Inflammatory macrophage (primary cell): ENCODE measurements at places on chromosomes 12 and 14.

DNA sequence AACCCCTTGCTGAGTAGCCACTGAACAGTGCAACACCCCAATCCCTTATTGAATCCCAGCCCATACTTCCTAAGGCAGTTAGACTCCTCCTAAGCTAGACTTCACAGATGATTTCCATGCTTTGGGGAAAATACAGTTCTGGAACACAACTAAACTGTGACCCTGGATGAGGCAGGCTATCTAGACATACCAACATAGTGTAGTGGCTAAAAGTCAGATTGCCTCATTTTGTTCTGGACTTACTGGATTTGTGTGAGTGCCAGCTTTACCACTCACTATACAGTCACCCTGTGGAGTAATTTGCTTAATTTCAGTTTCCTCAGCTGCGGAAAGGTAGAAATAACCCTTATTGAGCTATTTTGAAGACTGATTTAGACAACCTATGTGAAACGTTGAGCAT is 203.1 kb downstream of the ASCL1 start:
- DNase-seq, result no peak

DNA sequence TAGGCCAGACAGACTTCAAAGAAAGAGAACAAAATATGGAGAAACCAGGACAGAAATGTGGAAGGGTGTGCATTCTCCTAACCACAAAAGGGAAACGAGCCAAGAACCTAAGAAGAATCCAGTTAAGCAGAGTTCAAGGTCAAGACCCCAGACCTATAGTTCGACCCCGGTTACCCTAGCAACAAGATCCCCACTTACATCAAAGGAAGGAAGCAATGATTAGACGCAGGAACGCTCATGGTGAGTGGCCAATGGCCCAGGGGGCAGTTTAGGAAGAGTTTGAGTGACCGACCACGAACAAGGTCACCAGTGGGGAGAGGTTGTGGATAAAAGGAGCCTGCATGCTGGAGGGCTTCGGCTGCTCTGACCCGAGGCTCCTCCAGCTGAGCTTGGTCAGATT is 36.2 kb downstream of the OAS2 start:
- no peak for DNase-seq

- peak; percentile 37 for DNase-seq
Measured at GRCh38 chr12:108129017-108129812, at the start of gene WSCD2. TSS of gene WSCD2 (plus strand) at chr12:108129288. CDS start at chr12:108195833, 66,545 bp downstream.

DNA sequence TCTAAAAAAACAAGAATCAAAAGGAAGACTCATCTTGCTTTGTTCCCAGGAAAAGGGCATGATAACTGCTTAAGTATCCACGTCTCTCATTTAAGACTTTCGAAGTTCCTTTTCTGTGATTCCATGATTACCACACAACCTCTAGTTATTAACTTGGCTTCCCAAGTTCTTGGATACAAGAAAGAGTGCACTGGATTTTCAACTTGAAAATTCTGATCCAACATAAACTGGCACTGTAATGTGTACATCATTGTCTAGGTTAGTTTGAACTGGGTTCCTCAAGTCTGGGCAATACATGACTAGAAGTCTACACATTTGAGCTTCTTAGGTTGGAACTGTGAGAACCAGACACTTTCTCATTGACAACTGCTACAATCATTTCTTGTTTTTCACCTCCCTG is 1.6 kb downstream of the KLHL28 start:
- DNase-seq, result no peak

DNA sequence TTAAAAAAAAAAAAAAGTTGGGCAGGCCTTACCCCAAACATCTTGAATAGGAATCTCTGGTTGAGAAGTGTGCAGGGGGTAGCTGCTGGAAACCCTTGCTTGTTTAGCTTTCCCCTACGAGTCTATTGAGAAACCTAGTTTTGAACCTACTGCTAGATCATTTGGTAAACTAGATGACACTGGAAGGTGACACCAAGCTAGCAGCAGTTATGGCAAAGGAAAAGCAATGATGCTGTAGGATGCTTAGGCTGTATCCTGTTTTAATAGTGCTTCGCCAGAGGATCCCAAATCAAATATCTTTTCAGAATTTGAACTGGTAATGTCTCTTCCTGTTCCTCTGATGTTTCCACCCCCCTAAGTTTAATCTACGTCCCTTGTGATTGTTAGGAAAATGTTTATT is 5.5 kb upstream of the PCED1B start:
- no peak for DNase-seq

DNA sequence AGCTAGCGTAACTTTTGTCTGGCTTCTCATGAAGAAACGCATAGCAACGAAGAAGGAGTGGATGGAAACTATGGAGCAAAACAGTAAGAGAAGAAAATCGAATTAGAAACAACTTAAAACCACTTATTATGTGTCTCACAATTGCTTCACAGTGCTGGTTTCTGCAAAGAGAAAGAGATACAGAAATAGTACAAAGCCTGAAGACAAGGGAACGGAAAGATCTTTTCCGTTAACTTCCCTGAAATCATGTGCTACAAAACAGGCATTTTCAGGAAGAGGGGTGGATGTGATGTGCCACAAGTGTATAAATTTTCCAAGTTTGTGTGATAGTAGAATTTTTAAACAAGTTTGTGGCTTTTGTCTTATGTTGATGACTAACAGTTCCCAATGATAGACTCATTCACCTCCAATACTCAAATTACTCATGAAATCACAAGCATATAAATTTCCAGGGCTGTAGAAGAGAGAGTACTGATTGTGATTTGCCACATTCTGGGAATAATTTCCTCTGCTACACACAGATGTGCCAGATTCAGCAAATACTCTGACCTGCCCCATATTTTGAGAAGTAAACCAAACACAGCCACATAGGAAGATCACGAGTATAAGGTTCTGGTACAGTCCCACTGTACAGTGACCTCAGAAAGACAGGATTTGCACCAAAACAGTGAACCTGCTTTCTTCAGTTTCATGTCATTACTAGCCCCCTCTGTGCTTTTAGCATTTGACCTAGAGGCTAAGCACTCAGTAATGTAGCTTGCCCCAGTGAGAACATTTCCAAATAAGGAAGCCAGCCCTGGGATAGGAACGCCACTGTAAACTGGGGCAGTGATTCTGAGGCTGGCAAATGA is 41.4 kb upstream of the PPFIA2 start:
- no peak for DNase-seq

GRCh38 chr12:12925388-12925787 is 26.6 kb downstream of the GPRC5D start:
- DNase-seq, result no peak

DNA sequence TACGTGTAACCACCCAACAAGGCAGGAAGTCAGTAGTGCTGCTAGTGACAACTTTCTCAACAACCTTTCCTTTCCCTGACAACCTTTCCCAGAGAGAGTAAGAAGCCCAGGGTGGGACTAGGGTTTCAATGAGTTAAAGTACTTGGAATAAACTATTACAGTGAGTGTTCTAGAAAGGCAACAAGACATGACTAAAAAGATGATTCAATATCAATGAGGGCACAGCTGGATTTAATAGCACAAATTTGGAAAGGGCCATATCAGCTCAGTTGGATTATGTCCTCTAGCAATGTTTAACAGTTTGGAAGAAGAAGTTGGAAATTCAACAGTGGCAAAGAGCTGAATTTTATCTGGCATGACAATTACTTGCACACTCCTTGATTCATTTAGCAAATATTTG is 90.4 kb upstream of the GRIN2B start:
- DNase-seq, result no peak

GRCh38 chr14:80206351-80207080 is 4.8 kb downstream of the DIO2 start:
- no peak for DNase-seq

GRCh38 chr14:57749267-57749666 is 116.6 kb downstream of the SLC35F4 start:
- no peak for DNase-seq

- no peak for DNase-seq
Measured at GRCh38 chr14:54766276-54767138, 136.1 kb downstream of the GCH1 start.

- DNase-seq, result no peak
Measured at GRCh38 chr14:70130482-70130881, 58.3 kb downstream of the SLC8A3 start.

GRCh38 chr14:54475187-54475899 is 13.4 kb downstream of the GMFB start:
- DNase-seq, result no peak

GRCh38 chr12:112330706-112331105 is 51.5 kb downstream of the HECTD4 start:
- no peak for DNase-seq

- DNase-seq, result no peak
Measured at GRCh38 chr14:23646648-23647549, 10.7 kb downstream of the DHRS2 start.

DNA sequence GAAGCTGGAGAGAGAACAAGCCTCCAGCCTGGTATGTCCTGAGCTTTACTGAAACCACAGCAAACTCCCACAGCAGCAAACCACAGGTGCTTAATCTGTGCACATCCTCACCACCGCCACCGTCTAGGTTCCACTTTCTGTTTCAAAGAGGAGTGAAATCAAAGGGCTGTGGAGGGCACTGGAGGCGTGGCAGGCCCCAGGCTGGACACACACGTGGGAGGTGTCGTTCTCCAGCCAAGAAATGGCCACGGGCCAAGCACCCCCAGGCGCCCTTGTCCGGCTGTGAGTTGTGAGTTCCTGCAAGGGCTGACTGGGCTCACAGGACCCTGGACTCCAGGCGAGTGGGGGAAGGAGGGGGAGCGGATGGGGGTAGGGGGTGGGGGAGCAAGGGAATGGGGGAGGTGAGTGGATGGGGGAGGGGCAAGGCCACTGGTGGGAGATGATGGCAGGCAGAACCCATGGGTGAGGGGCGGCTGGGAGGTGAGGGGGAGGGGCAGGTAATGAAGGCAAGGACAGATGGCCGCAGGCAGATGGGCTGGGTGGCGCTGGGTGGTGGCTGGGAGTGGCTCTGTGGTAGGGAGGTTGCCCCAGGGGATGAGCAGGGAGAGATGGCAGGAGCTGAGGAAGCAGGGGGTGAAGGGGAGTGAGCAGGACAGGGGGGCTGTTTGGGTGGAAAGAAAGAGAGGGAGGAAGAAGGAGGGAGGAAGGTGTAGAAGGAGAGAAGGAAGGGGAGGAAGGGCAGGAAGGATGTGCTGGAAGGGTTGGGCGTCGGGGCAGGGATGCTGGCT is 86.7 kb downstream of the NCOR2 start:
- no peak for DNase-seq

DNA sequence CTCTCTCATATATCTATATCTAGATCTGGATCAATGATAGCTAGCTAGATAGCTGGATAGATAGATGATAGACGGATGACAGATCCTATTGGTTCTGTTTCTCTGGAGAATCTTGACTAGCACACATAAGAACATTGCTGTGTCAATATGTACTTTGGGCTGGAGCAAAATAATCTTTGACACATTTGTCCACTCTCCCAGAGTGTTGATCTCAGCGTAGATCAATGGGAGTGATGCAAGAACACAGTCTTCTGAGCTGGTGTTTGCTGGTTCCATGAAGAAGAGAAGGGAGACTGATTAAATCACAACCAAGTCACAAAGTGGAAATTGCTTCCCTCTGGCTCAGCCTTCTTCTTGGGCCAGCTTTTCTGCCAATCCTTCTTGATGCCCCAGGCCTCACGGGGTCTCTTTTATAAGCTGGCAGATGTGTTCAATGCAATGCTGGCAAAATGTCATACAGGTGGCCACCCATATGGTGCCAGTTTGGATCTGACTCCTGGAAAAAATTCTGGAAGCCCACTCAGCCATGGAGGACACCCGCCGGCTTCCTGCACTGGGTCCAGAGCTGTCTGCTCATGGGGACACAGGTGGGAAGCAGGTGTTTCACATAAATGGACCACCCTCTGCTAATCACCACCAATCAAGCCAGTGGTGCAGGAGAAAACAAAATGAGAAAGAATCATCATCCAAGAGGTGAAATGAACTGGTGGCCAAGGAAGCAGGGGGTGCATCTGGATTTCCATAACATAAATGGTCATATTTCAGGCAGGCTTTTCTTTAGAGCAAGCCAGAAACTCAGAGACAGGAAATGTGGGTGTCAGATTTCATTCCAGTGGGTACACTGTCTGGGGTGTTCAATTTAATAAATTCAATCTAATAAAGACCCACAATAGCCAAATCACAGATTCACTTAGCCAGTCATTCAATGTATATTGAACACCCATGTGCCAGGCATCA is 310.3 kb downstream of the DPF3 start:
- DNase-seq, result no peak

GRCh38 chr14:21102521-21103410 is 1.9 kb downstream of the TMEM253 start:
- DNase-seq, result no peak

- DNase-seq, result no peak
Measured at GRCh38 chr12:38154096-38155019, 162.2 kb upstream of the ALG10B start.

GRCh38 chr14:96205059-96205977 is 679 bp downstream of the BDKRB2 start:
- DNase-seq, result no peak

DNA sequence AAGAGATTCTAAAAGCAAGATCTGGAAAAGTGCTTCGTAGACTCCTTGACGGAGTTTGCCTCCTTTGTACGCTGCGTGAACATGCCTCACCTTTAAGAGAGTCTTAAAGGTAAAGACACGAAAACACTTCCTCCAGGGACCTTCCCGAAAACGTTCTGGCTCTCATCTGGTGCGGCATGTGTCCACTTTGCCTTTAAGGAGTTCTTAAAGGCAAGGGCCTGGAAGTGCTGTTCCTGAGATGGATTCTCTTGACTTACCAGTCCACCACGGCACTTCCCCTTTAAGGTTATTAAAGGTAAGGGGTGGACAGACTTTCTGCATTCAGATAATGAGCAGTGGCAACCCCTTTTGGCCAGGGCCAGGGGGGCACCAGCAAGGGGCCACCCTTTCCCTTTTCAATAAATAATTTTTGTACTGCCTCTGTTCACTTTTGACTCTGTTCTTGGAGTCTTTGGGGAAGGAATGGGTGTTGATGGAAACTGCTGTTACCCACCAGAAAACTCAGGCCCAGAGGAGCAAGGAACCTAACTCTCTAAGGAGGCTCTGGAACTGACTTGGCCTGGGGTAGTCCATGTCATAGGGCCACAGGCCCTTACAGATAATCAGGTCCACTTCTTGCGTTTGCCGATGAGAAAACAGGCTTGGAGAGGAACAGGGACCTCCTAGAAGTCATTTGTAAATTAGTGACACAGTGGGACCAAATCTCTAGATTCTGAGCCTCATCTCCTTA is 4.4 kb downstream of the REM2 start:
- DNase-seq, result peak; percentile 25

GRCh38 chr14:75578102-75578785 is at the start of gene FLVCR2:
TSS of gene FLVCR2 (plus strand) at chr14:75578620. CDS start at chr14:75578973, 353 bp downstream.
- peak; percentile 90 for DNase-seq

DNA sequence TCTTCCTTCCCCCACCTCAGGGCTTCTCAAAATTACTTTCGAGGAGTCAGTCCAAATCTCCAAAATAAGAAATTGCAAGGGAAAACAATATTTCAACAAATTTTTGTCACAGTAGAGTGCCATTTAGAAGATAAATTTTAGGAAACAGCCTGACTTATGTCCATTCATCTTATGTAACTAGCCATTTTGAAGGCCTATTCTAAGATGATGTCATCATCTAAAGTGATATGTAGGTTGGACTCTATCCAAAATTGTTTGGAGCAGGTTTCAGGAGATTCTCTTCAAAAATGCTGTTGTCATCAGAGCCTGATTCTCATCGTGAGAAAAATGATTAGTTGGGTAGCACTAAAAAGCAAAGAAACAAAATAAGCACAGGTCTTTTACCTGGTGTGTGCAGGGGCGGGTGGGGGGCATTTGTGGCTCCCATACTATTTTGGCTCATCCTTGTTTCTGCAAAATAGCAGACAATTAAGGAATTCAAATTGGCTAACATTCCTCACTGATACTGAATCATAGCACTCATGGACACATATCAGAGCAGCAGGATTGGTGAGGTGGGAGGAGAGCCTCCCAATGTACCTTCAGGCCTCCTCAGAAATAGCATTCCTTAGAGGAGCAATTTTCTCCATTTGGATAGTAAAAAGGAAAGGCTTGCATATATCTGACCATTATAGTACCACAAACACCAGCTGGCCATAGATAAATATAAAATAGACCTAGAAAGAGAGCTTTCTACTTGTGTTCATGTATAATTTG is 360.9 kb upstream of the NAV3 start:
- DNase-seq, result no peak
